Activated naive CD4-positive, alpha-beta T cell treated with anti-CD3 and anti-CD28 coated beads, Interleukin-2, amount 50 U/mL, for 72 hours (primary cell): ENCODE measurements at places on chromosomes 7 and 10. TPM values are rescaled to one million over a fixed set of nuclear protein-coding genes. Genes with fewer than 3 reads are reported as not detected.

The CRHR2 gene
- not detected for total RNA-seq

DNA sequence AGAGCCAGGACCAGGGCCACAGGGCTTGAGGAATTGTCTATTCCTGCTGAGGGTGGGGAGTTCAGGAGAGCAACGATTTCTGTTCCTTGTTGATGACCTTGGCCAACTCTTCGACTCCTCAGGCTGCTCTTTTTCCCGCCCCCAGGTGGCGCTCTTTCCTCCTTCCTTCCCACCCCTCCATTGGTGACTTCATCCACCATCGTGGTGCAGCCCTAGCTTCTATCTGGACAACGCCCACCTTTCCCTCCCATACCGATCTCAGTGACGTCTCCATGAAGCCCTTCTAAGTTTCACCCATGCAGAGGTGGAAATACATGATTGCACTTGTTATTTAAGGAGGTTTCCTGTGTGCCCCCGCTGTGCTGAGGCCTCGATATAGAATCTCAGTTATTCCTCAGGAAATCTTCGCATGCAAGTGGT, 22.1 kb upstream of the CARD11 start:
- DNase-seq: peak; percentile 60

The PRR15 gene
- total RNA-seq: not detected

DNA sequence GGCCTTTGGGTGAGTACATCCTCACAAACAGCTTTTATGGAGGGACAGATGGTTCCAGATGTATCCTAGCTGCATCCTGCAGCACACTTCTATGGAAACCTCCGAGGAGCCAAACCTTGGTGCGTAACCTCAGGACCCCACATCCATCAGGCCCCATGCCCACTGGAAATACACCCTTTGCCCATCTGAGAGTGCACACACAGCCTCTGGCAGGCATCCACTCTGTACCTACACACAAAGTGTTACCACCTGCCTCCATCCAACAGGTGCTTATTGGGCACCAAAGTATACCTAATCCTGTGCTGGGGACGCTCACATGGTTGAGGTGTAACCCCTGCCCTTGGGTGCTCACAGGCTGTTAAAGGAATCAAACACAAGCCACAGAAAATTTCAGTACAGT, 117.9 kb downstream of the ADCY1 start:
- DNase-seq: no peak

The RNLS gene
- total RNA-seq: 3.8 TPM

The CNNM1 gene
- 2.2 TPM for total RNA-seq

The ODAD2 gene
- 0.20 TPM for total RNA-seq

DNA sequence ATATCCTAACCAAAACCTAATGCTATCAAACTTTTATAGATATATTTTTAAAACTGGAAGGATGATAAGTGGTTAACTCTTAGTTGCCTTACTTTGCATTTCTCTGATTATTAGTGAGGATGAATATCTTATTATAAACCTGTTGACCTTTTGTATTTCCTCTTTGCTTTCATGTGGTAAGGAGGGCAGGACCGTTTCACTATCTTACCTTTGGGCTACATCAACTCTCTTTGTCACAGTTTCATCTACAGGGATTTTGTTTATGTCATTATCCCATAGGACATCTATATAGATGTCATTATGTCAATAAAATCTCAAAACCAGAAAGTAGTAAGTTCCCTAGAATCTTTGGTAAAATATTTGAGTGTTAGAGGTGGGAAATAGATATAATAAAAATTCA, 219.3 kb downstream of the THSD7A start:
- no peak for DNase-seq

The LEP gene
- total RNA-seq: not detected

GRCh38 chr10:1475771-1476454, 261.4 kb downstream of the ADARB2 start:
- no peak for DNase-seq

DNA sequence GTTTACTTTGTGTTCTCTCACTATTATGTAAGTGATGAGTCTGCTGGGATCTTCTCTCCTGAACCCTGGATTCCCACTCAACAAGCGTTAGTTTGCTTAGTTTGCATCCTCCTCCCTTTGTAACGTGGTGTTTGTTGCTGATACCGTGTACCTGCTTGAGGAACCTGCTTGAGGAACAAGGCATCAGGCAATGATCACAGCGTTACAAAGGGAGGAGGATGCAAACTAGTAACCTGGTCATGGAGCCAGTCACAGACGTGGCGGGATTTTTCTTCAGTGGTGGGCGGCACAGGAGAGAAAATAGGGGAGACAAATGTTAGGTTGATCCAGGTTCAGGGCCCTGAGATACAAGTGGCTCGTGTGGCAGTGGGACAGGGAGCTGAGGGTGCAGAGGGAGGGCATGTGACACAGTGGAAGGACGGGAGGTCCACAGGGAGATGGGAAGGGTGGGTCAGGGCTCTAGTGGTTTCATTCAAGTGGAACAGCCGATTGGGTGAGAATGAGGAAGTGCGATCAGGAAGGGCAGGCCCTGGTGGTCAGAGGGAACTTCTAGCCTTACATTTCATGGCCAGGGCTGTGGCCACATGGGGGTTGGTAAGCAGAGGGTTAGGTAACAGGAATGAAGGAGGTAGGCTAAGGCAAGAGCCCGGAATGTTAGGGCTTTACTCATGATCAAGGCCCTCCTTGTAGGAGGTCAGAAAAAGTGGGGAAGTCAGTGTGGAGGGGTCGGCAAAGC, 38.0 kb downstream of the SNX10 start:
- no peak for DNase-seq

The ELAPOR2 gene
- 4.1 TPM for total RNA-seq

The NPTX2 gene
- total RNA-seq: not detected

GRCh38 chr7:144437370-144438191, 34.1 kb upstream of the NOBOX start:
- peak; percentile 66 for DNase-seq

DNA sequence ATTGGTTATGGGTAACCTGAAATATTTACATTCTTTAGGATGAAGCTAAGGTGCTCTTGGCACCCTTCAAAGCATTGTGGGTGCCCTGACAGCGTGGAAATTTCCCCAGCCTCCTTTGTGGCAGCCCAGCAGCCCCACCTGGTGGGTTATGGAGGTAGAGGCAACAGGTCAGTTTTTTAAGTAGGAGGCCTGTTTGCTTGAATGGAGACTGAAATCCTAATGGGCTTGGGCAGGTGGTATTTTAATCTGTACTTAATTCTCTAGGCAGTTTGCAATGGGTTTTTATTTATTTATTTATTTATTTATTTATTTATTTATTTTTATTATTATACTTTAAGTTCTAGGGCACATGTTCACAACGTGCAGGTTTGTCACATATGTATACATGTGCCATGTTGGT, 139.4 kb downstream of the EPC1 start:
- no peak for DNase-seq

DNA sequence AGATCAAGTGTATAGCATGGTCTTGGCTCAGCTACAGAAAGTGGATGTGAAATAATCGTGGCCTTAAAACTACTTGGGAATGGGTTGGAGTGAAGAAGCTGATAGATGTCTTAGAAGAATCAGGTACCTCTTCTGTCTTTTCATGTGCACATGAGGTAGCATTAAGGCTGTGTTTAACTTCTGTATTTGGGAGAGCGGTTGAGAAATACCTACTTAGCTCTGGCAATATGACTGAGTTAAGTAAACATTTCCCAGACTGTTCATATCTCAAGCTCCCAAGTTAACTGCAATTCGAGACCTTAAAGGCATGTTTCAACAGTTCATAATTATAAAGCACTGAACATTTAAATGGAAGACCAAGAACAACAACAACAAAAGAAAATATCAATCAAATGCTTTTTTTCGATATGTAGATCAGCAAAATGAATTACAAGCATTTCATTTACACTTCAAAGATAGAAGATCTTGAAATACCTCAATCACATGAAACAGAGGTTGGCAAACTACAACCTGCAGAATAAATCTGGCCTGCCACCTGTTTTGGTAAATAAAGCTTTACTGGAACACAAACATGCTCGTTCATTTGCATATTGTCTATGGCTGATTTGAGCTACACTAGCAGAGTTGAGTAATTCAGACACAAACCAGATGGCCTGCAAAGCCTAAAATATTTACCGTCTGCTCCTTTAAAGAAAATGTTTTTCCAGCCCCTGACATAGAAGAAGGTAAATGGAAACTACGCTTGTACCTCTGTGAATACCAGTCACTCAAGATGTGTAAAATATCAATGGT, 337.1 kb upstream of the GLI3 start:
- DNase-seq: no peak

DNA sequence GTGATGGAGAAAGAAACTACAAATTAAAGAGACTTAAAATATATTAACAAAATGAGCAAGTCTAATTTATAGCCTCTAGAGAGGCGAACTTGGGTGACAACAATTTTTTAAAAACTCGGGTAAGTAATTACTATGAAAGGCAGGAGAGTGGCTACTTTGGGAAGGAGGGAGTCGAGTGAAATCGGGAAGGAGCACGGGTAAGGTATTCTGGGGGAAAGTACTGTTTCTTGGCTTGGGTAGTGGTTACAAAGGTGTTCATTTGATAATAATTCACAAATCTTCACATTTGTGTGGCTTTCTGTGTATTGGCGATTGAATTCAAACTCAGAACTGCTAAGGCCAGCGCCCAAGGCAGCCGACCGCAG, 32.9 kb upstream of the GRID1 start:
- no peak for DNase-seq

- no peak for DNase-seq
Measured at GRCh38 chr10:117418121-117418520, 42.9 kb upstream of the PDZD8 start.

GRCh38 chr10:77456414-77456813, 181.2 kb downstream of the KCNMA1 start:
- no peak for DNase-seq

The MEOX2 gene
- not detected for total RNA-seq
